ENCODE measurements at places on chromosomes 11 and 22.

DNA sequence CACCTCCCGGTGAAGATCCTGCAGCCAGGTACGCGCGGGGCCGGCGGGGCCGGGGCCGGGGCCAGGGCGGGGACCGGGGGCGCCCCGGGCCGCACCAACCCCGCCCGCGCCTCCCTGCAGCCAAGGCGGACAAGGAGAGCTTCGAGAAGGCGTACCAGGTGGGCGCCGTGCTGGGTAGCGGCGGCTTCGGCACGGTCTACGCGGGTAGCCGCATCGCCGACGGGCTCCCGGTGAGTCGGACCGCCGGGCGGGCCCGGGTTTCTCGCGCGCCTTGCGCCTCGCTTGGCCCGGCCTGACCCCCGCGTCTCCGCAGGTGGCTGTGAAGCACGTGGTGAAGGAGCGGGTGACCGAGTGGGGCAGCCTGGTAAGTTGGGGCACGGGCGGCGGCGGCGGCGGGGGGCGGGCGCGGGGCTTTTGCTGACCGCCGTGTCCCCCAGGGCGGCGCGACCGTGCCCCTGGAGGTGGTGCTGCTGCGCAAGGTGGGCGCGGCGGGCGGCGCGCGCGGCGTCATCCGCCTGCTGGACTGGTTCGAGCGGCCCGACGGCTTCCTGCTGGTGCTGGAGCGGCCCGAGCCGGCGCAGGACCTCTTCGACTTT is 531 bp downstream of the PIM3 start:
- no peak for DNase-seq

- DNase-seq, result no peak
Observed at GRCh38 chr11:106216281-106216680, 138.8 kb downstream of the AASDHPPT start.

DNA sequence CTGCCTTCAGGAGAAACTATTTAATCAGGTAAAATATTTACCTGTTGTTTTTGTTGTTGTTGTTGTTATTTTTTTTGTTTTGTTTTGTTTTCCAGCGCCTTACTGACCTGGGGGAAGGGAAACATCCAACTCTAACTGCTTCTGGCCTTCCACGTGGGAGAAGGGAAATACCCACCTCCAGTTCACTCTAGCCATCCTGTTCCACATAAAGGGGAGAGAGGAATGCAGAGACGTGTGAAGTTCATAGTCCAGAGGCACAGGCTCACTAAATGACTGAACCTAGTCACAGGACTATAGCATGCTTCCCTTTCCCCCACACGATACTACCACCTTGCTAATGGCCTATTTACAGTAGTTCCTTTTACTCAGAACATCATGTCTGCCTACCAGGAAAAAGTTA is 72.4 kb upstream of the VSTM5 start:
- DNase-seq, result no peak

GRCh38 chr22:20319041-20319744 is 667 bp downstream of the DGCR6L start:
- no peak for DNase-seq

GRCh38 chr11:35711173-35711910 is 48.8 kb downstream of the TRIM44 start:
- no peak for DNase-seq

DNA sequence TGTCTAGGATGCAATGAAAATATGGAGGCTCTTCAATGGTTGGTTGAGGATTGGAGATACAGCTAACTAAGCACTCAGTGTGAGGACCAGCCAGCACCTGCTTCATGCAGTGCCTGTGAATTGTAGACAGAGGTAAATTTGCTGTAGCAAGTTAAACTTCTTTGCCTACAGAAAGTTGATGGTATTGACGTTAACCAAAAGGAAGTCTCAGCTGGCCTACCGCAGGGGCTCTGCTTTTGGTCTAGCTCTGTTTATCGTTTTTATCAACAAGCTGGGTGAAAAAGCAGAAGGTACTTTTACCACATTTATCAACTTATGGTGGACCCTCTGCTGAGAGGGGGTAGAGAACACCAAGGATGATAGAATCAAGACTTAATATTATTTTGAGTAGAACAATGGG is 51.6 kb downstream of the GRAMD1B start:
- DNase-seq, result no peak

DNA sequence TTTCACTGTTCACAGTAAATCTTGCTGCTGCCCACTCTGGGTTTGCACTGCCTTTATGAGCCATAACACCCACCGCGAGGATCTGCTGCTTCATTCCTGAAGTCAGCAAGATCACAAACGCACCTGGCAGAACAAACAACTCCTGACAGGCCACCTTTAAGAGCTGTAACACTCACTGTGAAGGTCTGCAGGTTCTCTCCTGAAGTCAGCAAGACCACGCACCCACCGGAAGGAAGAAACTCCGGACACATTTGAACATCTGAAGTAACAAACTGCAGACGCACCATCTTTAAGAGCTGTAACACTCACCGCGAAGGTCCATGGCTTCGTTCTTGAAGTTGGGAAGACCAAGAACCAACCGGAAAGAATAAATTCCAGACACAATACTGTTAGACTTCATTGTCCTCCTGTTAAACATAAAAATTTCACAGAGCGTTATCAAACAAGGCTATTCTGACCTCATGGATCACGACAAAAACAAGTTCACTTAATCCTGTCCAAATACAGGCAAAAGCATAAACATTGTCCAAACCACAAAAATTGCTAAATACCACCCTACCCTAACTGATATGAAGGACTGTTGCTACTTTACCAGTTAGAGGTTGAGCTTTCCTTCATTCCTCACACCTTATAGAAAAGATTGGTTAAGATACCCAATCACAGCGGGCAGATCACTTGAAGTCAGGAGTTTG is 3.0 kb upstream of the CCDC117 start:
- no peak for DNase-seq

- DNase-seq, result no peak
Observed at GRCh38 chr11:23097891-23098290, 237.6 kb upstream of the CCDC179 start.

DNA sequence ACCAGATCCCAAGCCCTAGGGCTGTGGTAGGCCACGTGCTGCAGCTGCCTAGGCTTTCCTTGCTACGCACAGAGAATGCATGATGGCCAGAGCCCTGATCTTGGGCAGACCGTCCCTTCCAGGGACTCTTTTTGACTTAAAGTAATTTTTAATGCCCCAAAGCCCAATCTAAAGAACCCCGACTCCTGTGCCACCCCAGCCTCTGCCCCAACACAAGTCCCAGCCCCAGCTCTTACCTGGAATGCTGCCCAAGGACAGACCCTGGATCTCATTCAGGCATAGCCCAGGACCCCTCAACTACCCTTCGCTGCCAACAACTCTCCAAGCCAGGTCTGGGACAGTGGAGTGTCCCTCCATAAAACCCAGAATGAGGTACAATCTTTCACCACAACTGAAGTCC is 211.7 kb upstream of the B3GAT1 start:
- no peak for DNase-seq

DNA sequence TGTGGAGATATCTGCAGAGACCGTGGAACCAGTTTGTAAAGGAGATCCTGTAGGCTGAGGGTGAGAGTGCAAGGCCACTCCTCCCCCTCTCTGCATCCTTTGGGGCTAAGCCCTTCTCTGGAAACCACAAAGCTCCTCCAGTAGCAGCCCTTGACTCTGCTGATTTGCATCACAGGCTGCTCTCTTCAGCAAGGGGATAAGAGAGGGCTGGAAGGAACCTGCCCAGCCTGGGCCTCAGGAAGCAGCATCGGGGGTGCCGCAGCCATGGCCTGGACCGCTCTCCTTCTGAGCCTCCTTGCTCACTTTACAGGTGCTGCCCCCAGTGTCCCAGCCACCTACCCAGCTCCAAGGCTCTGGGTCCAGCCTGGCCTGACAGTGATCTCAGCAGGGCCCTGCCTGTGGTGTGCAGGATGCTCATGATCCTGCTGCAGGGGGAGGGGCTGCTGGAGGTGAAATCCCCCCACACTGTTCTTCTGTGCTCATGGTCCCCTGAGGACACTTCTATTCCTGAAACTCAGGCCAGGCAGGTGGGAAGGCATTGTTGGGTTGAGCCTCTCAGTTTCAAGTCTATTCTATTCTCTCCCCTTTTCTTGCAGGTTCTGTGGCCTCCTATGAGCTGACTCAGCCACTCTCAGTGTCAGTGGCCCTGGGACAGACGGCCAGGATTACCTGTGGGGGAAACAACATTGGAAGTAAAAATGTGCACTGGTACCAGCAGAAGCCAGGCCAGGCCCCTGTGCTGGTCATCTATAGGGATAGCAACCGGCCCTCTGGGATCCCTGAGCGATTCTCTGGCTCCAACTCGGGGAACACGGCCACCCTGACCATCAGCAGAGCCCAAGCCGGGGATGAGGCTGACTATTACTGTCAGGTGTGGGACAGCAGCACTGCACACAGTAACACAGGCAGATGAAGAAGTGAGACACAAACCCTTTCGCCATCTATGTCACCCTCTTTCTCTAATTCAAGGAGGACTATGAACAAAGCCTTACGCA is 68.5 kb upstream of the IGLL5 start:
- DNase-seq, result no peak

DNA sequence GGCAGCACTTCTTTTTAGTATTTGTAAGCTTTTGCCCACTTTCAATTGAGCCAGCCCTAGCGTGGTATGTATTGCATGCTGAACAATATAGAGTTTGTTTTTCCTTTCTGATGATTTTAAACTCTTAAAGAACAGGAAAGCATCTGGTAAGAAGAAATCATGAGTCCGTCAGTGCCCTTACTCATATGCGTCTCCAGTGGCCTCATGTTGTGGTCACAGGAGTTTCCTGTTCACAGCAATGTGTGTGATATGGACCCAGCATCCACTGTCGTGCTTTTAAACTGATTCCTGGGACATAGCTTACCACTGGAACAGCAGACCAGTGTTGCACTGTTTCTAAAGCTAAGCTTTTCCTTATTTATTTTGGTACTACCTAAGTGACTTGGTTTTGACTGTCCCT is 40.1 kb downstream of the BID start:
- DNase-seq, result peak; percentile 45

DNA sequence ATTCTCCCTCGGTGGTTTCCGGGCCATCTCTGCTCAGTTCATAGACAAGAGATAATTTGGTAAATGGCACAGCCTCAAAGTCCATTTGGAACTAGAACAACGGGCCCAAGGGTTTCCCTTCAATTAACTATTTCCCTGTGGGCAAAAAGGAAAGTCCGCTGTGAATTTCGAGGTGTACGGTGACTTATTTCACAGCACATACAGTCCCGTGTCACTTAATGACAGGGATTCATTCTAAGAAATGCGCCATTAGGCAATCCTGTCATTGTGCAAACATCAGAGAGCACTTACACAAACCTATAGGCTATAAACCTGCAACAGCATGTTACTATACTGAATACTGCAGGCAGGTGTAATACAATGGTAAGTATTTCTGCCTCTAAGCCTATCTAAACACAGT is 551.6 kb downstream of the OPCML start:
- no peak for DNase-seq

DNA sequence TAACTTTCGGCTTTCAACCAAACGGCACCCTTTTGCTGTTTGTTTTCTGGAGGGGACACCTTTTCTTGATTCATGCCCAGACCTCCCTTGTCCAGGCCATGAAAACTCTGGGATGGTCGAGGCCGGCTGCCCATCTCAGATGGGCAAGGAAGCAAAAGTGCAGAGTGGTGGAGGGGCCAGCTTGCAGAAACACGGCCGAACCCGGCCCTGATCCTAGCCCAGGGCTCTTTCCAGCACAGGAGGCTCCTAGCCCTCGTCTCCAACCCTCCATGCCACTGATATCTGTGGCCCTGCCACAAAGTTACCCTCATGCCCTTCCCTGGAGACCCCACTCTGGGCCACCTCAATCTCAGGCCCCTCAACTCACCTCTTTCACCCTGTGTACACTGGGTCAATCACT is 18.9 kb upstream of the SLC22A12 start:
- DNase-seq, result no peak

GRCh38 chr11:72446929-72447769 is 12.8 kb upstream of the CLPB start:
- peak; percentile 27 for DNase-seq

- peak; percentile 62 for DNase-seq
Observed at GRCh38 chr11:16788141-16789062, 50.0 kb downstream of the C11orf58 start.

DNA sequence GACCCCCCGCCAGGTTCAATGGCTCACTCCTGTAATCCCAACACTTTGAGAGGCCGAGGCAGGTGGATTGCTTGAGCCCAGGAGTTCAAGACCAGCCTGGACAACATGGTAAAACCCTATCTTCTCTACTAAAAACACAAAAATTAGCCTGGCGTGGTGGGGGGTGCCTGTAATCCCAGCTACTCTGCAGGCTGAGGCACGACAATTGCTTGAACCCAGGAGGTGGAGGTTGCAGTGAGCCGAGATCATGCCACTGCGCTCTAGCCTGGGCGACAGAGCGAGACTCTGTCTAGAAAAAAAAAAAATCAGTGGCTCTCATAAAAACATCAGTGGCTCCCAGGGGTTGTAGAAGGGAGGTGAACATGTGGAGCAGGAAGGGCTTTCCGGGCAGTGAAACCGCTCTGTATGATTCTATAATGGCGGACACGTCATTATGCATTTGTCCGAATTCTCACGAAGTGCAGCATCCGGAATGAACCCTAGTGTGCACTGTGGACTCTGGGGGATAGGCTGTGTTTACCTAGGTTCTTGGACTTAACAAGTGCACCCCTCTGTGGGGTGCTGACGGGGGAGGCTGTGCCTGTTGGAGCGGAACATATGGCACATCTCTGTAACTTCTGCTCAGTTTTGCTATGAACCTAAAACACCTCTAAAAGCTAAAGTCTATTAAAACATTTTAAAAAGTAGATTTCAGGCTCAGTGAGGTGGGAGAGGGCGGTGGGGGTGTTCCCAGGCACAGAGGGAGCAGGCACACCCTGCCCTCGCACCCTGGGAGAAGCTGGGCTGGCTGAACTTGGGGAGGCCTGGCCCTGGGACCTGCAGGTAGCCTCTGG is 49.1 kb upstream of the SEPTIN5 start:
- no peak for DNase-seq

- DNase-seq, result peak; percentile 28
Observed at GRCh38 chr11:124736736-124737135, 3.0 kb upstream of the NRGN start.

DNA sequence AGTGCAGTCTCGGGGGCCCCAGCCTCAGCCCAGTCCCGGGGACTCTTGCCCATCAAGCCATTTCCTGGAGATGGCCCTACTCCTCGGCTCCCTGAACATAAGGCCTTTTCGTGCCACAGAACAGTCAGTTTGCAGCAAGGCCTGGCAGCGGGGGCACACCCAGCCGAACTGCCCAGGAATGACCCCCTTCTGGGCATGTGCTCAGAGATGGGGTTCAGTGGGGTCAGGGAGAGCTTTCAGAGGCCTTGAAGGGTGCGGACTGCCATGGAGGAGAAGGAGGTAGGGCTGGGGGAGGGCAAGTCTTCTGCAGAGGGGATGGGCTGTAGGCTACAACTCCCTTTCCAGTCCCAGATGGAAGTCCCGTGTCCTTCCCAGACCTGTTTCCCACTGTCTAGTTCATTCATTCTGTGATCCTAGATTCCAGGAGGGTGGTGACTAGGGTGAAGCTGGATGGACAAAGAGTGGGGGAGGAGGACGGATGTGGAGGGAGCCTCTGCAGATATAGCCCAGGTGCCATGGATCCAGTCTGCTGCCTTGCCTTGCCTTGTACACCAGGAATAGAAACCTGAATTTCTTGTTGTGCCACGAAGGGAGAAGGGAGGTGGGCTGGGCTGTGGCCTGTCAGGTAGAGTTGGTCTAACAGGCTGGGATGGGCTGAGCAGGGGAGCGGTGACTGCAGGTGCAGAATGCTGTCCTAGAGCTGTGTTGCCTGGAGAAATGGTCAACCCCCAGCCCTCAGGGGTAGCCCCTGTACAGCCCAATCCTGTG is 14.2 kb upstream of the OMP start:
- DNase-seq, result no peak

All from GDM1 (cell line).